ENCODE measurements at places on chromosomes 2 and 18. TPM values are rescaled to one million over a fixed set of nuclear protein-coding genes. Genes with fewer than 3 reads are reported as not detected.

INO80C gene
- total RNA-seq, result 23.4 TPM

CYP26B1 gene
- total RNA-seq, result 16.8 TPM

BUB1 gene
- total RNA-seq, result 46.1 TPM

NEU2 gene
- total RNA-seq, result not detected

FEV gene
- total RNA-seq, result not detected

DRC1 gene
- 0.22 TPM for total RNA-seq

DUSP2 gene
- total RNA-seq, result 0.22 TPM

PREB gene
- total RNA-seq, result 66.3 TPM

LHCGR gene
- total RNA-seq, result not detected

SDC1 gene
- total RNA-seq, result 202 TPM

GAL3ST2 gene
- 0.28 TPM for total RNA-seq

NT5DC4 gene
- total RNA-seq, result not detected

TACR1 gene
- total RNA-seq, result 0.09 TPM

PXDN gene
- total RNA-seq, result 10.8 TPM

SCN1A gene
- not detected for total RNA-seq

RNF152 gene
- total RNA-seq, result 0.02 TPM

FTCDNL1 gene
- 2.3 TPM for total RNA-seq

POTEI gene
- total RNA-seq, result 0.01 TPM

RIT2 gene
- total RNA-seq, result not detected

MYCN gene
- total RNA-seq, result not detected

CPLX4 gene
- not detected for total RNA-seq

ZEB2 gene
- 4.6 TPM for total RNA-seq

GREB1 gene
- 2.8 TPM for total RNA-seq

SLC16A14 gene
- total RNA-seq, result 1.5 TPM

DTYMK gene
- total RNA-seq, result 131 TPM

PHOSPHO2 gene
- 3.0 TPM for total RNA-seq

MAPK4 gene
- 0.16 TPM for total RNA-seq

KLHL29 gene
- total RNA-seq, result 5.1 TPM

IAH1 gene
- 85.3 TPM for total RNA-seq

HOXD12 gene
- total RNA-seq, result not detected

CABYR gene
- total RNA-seq, result 11.3 TPM

ATG4B gene
- 52.3 TPM for total RNA-seq

NEB gene
- total RNA-seq, result 0.34 TPM

LRPPRC gene
- total RNA-seq, result 106 TPM

GNAL gene
- total RNA-seq, result 4.8 TPM

DSG1 gene
- total RNA-seq, result not detected

ARHGEF33 gene
- 0.11 TPM for total RNA-seq

HOXD10 gene
- 7.0 TPM for total RNA-seq

ANKRD53 gene
- 0.11 TPM for total RNA-seq

LYPD1 gene
- 12.3 TPM for total RNA-seq

RBM45 gene
- total RNA-seq, result 11.5 TPM

ENOSF1 gene
- total RNA-seq, result 28.5 TPM

MC2R gene
- total RNA-seq, result not detected

TBR1 gene
- not detected for total RNA-seq

CCDC141 gene
- total RNA-seq, result not detected

FOXD4L1 gene
- total RNA-seq, result 0.64 TPM

SNTG2 gene
- not detected for total RNA-seq

SMC6 gene
- total RNA-seq, result 23.1 TPM

ABCG8 gene
- total RNA-seq, result not detected

MOGAT1 gene
- not detected for total RNA-seq

COX7A2L gene
- total RNA-seq, result 193 TPM

SERPINB11 gene
- not detected for total RNA-seq

C2orf72 gene
- 4.5 TPM for total RNA-seq

GRP gene
- not detected for total RNA-seq

DIPK1C gene
- not detected for total RNA-seq

EVA1A gene
- 12.3 TPM for total RNA-seq

CXCR2 gene
- total RNA-seq, result not detected

WNT6 gene
- 0.10 TPM for total RNA-seq

ARHGAP28 gene
- total RNA-seq, result not detected
